ENCODE measurements at places on chromosomes 16 and 17.
A peak's percentile ranks its signal among the peaks of the same experiment; 100 is the strongest.

DNA sequence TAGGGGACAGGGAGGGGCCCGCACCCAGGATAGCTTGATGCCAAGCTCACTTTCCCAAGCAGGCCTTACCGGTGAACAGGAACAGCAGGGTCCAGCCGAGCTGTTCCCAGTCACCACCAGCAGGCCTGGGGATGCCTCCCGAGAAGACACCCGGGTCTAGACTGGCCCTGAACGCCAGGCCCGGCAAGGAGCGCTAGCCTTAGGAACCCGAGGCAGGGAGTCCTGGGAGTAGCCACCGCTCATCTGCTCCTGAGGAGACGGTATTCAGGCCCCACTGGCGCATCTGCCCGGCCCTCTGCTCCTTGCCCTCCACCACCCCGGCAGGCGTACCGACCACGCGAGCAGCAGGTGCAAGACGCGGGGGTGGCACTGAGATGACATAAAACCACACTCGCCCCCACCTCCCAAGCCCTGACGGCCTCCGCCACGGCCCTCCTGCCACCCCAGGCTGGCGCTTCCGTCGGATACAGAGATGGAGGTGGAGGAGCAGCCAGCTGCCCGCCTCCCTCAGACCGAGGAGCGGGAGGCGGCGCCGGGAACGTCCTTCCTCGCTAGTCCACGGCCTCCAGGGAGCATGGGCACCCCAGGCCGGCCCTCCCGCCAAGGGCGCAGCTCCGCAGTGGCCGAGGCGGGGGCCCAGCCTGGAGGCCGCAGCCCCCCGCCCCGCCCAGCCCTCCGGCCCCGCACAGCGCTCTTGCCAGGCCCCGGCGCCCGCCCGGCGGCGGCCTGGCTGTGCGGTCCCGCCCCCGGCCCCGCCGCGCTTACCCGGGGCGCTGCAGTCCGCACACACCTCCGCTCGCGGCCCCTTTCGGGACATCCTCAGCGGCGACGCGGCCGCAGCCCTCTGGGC is 661 bp downstream of the GIT1 start:
- DNase-seq: no peak

- DNase-seq: no peak
These were observed 44.9 kb downstream of the TTC19 start for GRCh38 chr17:16044487-16044886.

GRCh38 chr17:348692-349425 is 3.7 kb downstream of the RPH3AL start:
- DNase-seq: no peak

GRCh38 chr16:52090080-52090479 is 456.9 kb downstream of the TOX3 start:
- no peak for DNase-seq

GRCh38 chr16:13521356-13521755 is 398.6 kb upstream of the ERCC4 start:
- no peak for DNase-seq

GRCh38 chr16:30604316-30604947 is 5.8 kb downstream of the ZNF689 start:
- no peak for DNase-seq

DNA sequence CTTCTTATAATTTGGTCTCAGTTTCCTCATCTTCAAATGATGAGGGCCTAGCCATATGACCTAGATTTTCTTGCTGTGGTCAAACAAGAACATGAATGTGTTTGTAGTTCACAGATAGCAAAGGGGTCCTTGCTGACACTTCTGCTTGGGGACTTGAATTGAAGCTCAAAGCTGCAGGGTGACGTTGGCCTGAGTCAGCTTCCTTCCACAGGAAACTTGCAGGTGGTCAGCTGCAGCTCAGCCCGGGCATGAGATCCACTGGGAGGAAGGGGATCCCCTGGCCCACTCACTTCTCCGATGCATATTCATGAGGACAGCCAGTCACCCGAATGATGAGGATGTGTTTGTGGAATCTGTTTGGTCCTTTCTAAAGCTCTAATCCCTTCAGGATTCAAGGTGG is 42.6 kb upstream of the AXIN2 start:
- DNase-seq: no peak

- DNase-seq: no peak
These were observed 60.7 kb upstream of the SREBF1 start for GRCh38 chr17:17897442-17897841.

GRCh38 chr16:28573738-28574718 is 20.3 kb downstream of the SGF29 start:
- DNase-seq: no peak

- DNase-seq: no peak
These were observed 309.8 kb upstream of the N4BP1 start for GRCh38 chr16:48919791-48920190.

DNA sequence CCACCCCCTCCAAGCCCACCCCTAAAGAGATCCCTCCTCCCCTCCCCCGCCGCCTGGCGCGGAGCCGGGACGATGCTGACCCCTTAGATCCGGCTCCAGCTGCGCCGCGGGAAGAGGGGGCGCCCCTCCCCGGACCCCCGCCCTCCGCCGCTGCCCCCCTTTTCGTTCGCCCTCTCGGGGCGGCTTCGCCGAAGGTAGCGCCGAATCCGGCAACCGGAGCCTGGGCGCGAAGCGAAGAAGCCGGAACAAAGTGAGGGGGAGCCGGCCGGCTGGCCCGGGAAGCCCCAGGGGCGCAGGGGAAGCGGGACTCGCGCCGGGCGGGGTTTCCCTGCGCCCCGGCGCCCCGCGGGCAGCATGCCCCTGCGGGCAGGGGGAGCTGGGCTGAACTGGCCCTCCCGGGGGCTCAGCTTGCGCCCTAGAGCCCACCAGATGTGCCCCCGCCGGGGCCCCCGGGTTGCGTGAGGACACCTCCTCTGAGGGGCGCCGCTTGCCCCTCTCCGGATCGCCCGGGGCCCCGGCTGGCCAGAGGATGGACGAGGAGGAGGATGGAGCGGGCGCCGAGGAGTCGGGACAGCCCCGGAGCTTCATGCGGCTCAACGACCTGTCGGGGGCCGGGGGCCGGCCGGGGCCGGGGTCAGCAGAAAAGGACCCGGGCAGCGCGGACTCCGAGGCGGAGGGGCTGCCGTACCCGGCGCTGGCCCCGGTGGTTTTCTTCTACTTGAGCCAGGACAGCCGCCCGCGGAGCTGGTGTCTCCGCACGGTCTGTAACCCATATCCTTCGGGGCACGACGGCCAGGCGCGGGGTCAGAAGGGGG is 623 bp downstream of the CACNA1G start:
- no peak for DNase-seq

- DNase-seq: no peak
These were observed 3.6 kb downstream of the APOBR start for GRCh38 chr16:28497861-28498599.

DNA sequence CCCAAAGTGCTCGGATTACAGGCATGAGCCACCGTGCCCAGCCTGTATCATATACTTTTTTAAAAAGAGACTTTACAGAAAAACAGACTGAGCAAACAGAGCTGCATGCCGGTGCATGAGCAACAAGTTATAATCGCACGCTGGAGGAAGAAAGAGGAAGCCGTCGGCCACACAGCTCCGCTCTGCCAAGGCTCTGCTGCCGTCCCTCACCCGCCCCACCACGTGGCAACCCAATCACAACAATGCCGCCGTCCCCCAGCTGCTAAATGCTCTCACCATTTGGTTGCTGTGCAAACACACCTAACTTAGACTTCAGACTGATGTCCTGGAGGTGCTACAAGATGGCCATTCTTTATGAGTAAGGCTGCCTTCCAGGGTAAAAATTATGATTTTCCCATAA is 83.5 kb downstream of the ADCY9 start:
- DNase-seq: no peak

- no peak for DNase-seq
These were observed 25.2 kb downstream of the ZDHHC7 start for GRCh38 chr16:84986102-84986501.

GRCh38 chr17:39551879-39552278 is 55.8 kb downstream of the NEUROD2 start:
- DNase-seq: no peak

DNA sequence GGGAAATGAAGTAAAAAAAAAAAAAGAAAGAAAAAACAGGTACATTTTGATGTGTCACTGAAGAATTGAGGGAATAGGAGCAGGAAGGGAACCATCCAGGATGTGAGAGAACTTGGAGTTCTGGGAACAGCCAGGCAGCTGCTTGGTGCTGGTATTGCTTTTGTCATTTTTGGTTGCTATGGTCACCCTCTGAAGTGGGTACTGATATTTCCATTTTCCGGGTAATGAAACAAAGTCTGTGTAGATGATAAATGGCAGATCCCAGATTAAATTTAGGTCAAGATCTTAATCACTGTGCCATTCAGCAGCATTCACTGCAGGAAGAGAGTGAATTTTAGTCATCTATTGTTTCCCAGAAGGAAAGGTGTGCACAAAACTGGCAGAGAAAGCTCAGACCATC is 93.6 kb downstream of the ABCA8 start:
- no peak for DNase-seq

GRCh38 chr16:4364196-4365013 is 7.2 kb upstream of the VASN start:
- no peak for DNase-seq

DNA sequence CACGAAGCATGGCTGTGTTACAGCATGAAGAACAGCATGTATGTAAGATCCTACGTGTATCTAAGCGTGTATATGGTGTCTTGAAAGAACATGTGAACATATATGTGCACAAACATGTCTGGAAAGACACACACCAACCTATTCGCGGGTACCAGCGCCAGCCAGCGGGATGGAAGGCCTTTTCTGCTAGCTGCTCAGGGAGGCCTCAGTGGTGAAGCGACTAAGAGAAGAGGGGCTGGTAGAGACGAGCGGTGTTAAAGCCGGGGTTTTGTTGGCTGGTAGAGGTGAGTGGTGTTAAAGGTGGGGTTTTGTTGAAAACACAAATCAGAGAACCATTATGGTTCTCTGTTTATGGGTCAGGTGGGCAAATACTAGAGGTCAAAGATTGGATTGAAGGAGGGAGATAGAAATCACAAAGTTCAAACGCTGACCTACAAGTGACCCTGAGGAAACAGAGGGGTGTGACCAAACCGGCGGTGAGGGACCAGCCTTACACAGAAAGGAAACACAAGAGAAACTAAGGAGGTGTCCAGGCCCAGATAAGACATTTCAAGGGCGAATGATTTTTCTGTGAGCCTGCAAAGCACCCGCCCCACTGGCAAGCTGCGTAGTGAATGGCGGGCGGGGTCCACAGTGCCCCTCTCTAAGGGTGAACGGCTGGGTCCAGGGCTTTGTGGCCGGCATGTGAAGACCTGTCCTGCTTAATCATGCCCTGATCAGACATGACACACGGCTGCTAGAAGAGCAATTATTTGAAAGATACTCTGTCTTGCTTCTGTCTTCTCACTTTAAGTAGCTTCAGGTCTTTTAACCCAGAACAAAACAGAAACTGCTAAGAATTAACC is 8.1 kb downstream of the ZCCHC14 start:
- DNase-seq: no peak

GRCh38 chr17:9456330-9456729 is 119.3 kb downstream of the STX8 start:
- DNase-seq: no peak

- no peak for DNase-seq
These were observed 256.5 kb upstream of the AXIN2 start for GRCh38 chr17:65817951-65818350.

GRCh38 chr17:27654136-27654535 is 23.1 kb downstream of the LGALS9 start:
- DNase-seq: no peak

DNA sequence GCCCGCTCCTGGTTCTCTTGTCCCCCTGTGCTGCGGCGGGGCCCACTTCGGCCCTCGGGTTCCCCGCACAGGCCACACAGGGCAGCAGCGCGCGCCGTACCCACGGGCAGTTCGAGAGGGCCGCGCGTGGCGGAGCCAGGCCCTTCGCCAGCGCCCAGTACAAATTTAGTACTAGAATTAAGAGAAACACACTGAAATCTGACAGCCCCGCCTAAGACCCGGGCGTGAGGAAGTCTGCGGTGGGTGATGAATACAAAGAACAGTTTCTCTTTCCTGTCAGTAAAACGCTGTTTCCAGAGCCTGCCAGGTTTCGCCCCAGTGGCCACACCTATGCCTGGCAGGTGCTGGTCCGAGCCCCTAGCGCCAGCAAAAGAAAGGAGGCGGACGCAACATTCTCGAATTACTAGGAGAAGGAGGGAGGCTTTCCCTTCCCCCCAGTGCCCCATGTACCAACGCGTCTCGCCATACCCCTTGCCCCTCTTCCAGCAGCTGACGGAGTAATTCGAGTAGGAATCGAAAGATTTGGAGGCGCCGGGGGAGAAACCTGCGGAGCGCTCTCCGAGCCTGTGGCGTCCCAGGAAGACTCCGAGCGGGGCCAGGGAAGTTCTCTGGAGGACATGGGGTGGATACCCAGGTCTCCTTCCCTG is 591 bp upstream of the SLFN5 start:
- no peak for DNase-seq

GRCh38 chr16:86575754-86576557 is 2.4 kb upstream of the FOXL1 start:
- DNase-seq: no peak

GRCh38 chr16:85768199-85768598 is 17.3 kb upstream of the C16orf74 start:
- no peak for DNase-seq

DNA sequence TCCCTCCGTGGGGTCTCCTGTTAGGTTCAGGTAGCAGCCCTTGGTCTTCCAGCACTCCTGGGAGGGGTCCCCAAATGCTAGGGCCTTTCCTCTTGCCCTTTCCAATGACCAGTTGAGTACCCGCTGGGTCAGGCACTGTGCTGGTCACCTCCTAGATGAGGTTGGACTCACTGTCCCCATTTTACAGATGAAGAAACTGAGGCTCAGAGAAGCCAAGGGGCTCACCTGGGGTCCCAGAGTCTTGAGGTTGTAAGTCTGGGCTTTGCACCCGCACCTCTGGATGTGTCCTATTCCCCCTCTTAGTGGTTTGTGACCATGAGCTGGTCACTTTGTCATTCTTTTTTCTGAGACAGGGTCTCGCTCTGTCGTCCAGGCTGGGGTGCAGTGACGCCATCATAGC is 1.4 kb upstream of the CASKIN1 start:
- DNase-seq: no peak

DNA sequence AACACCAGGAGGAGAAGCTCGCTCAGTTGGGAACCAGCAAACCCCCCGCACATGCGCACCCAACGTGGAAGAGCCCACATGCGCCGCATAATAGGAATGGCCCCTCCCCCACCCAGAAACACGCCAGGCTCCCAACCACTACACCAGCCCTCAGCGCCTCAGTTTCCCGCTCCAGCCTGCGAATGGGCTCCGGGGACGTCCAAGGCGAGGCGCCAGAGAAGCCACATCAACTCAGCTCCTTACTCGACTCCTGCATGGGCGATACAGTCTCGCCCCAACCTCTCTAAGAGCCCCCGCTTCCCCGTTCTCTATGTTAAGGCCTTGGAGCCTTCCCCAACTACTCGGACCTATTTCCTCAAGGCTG is 504 bp downstream of the SRSF1 start:
- peak; percentile 47 for DNase-seq

DNA sequence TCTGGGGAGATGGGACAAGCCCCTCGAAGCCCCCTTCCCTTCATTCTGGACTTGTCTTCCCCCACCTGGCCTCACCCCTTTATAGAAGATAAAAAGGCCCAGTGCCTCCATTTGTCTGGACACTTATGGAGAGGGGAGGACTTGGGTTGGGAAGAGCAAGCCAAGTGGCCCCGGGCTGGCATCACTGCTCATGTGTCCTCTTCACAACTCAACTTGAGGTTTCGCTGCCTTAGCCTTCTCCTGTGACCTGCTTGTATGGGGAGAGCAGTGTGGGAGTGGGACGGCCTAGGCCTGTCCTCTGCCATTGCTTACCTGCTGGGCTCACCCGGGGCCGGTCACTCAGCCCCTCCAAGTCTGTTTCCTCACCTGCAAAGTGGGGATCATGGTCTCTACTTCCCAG is 1.4 kb downstream of the PAQR4 start:
- DNase-seq: no peak

GRCh38 chr17:76617838-76618237 is 25.7 kb downstream of the ST6GALNAC1 start:
- DNase-seq: no peak

GRCh38 chr16:73848993-73849392 is 447.6 kb upstream of the PSMD7 start:
- DNase-seq: no peak

Data from NCI-H1048 (cell line).